ENCODE measurements at places on chromosomes 11 and 22.
A peak's percentile ranks its signal among the peaks of the same experiment; 100 is the strongest.

- DNase-seq: no peak
Observed at GRCh38 chr11:82680252-82680651, 53.4 kb downstream of the FAM181B start.

DNA sequence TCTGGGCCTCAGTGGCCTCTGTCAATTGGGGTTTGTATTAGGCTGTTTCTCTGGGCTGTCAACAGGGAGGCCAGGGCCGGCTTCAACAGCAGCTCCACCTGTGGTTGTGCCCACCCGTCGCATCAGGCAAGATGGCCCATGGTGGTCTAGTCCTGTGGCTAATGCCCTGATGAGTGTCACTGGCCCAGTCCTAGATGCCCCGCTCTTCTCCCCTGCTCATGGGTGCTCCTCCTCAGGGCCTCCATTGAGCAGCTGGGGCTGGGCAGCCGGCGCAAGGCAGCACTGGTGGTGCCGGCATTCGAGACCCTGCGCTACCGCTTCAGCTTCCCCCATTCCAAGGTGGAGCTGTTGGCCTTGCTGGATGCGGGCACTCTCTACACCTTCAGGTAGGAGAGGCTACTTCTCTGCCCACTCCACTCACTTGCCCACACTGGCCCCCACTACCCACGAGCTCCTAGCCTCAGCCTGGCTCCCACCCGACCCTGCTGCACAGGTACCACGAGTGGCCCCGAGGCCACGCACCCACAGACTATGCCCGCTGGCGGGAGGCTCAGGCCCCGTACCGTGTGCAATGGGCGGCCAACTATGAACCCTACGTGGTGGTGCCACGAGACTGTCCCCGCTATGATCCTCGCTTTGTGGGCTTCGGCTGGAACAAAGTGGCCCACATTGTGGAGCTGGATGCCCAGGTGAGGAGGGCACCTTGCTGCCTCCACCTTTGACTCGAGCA lies 5.4 kb downstream of the LARGE2 start:
- DNase-seq: no peak

DNA sequence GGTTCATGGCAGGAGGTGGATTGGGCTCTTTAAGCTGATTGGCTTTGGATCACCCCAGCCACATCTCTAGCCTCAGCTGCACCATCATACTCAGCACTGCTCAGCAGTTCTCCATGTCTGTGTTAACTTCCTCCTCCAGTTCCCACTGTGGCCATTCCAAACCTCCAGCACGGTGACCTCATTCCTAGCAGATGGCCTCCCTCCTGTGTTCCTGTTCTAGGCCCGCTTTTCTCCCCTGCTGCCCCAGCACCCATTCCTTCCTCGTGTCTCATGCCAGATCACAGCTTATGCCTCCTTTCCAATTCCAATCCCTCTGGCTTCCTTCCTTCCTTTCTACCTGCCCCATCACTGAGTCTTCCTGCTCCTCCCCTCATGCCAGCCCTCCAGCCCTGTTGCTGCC lies 96.1 kb downstream of the MICAL2 start:
- DNase-seq: peak; percentile 8

DNA sequence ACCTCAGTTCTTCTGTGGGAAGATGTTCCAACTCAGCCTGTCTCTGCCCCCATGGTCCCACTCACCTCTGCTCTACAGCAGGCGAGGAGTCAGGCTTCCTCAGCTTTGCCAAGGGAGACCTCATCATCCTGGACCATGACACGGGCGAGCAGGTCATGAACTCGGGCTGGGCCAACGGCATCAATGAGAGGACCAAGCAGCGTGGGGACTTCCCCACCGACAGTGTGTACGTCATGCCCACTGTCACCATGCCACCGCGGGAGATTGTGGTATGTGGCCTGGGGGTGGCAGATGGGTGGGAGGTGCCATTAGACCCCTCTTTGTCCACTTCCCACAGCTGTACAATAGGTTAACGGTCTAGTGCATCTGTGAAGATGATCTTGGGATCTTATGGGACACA lies 73.3 kb downstream of the MYO7A start:
- no peak for DNase-seq

DNA sequence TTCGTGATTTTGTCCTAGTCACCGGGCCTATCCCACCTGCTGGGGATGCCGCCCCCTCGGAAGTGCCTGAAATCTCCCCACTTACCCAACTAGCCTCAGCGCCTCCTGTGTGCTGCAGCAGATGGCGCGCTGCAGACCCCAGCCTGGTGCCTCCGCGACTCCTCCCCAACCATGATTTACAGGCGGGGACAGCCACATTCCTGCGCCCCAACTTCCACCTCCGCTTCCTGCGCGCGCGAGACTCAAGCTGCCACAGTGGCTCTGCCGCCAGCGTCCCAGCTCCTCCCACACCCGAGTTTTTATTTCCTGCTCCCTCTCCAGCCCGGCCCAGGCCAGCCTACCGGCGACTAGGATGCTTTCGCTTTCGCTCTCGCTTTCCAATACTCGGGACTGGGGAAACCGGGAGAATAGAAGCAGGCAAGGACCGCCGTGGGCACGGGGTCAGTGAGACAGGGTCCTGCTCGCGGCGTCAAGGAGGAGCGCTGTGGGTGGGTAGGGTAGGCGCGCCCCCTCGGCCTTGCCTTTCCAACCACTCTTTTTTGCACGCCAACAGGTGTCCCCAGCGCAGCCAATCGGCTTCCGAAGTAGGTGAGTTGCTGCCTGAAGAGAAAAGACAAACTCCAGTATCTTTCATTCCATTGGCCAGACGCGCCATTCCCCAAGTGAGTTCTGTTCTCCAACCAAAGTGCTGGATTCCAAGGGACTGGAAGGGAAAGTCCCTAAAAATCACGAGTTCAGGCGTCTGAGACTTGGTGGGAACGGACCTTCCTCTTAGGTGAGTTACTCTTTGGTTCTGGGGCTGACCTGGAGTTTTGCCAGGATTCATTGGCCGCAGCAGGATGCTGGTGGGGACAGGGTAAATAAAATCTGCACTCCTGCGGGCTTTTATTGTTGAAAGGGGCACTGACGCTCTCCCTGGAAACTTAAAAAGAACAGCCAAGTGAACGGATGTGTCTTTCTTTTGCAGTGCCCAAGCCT lies at the start of gene FAM111A:
Gene FAM111A, plus strand, starts transcription at position 327 of the 978 bp plus-strand sequence. CDS start 6,017 bp downstream, outside the sequence.
- DNase-seq: peak; percentile 90

DNA sequence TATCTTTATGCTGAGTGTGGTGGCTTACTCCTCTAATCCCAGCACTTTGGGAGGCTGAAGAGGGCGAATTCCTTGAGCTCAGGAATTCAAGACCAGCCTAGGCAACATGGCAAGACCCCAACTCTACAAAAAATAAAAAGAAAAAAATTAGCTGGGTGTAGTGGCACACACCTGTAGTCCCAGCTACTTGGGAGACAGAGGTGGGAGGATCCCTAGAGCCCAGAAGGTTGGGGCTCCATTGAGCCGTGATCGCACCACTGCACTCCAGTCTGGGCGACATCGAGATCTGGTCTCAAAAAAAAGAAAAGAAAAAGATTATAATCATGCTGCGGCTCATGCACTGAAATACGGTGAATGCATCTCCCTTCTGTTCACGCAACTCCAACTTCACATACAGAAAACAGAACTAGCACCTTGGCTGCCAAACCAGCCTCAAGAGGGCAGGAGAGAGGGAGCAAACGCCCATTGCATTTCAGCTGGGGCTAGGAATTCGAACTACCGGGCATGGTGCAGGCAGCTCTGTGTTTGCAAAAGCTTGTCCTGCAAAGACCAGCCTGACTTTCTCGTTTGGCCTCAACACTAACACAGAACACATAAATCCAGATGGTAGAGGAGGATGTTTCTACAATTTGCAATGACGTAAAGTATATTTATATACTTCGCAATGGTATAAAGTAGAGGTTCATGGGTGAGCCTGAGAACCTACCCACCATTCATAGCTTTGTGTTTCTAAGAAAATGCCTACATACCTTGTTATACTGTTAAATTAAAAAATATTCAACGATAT lies 6.3 kb upstream of the SYNGR1 start:
- DNase-seq: peak; percentile 94

DNA sequence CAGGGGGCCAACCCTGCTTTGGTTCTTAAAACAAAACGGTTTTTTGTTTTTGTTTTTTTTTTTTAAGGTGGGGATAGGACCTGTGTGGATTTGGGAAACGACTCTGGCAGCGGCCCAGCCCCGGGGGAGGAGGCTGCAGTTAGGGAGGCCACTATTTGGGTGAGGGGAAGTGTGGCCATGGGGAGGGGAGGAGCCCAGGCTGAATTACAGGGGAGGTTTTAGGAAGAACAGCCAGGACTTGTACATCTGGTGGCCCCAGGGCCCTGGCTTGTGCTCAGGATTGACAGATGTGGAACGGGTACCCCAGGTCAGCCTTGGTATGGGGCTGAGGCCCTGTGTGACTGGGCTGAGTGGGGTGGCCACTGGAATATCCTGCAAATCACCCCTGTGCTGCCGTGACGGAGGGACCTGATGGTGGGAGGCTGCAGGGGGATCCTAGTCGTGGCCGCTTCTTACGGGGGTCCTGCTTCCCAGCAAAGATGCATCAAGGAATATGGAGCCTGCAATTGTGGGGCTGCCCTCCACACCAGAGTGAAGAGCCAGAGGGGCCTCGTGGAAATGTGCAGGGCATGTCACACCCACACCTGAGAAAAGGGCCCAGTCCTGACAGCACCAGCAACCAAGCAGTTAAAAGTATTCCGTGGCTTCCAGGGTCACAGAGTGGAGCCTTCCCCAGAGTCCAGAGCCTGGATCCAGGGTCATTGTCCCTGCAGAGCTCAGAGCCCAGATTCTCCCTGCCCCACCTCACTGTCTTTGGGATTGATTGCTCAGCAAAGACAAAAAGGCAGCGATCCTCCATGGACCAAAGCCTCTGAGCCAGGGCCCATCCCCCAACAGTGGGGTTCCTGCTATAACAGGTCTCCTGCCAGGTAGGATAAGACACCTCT lies 55.2 kb upstream of the WNT7B start:
- no peak for DNase-seq

- no peak for DNase-seq
Observed at GRCh38 chr11:1295086-1295485, 14.3 kb downstream of the TOLLIP start.

DNA sequence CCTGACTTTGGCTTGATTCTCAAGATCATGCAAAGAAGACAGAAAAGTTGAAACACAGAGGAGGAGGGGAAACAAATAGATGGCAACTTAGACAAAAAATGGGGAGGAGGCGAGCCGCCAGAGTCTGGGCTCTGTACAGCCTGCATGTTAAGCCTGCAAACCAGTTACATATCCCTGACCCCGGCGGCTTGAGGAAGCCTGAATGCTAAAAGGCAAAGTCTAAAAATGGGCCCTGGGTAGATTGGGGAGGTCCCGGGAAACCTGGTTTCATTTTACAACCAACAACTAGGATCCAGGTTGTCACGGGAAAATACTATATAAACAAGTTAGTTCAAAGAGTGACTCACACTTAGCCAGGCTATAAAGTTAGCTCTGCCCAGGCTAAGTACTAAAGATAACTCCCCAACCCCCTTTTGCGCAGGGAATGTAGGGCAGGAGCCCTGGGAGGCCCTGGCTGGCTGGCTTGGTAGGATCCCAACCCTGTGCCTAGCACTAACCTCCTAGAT lies 18.8 kb upstream of the ZBTB16 start:
- no peak for DNase-seq
